ENCODE measurements at places on chromosomes 1 and 21. TPM values are rescaled to one million over a fixed set of nuclear protein-coding genes. Genes with fewer than 3 reads are reported as not detected.

The NUP210L gene
- total RNA-seq = not detected

The HCRTR1 gene
- total RNA-seq = not detected

The CLIC6 gene
- 0.07 TPM for total RNA-seq

The SYNC gene
- 6.7 TPM for total RNA-seq

The BATF3 gene
- not detected for total RNA-seq

The RHBDL2 gene
- 12.6 TPM for total RNA-seq

The UBE2G2 gene
- total RNA-seq = 43.9 TPM

The PAPPA2 gene
- 0.05 TPM for total RNA-seq

The DISC1 gene
- total RNA-seq = 0.99 TPM

The KLHDC9 gene
- total RNA-seq = 6.5 TPM

The THEM5 gene
- total RNA-seq = 0.99 TPM

The APOBEC4 gene
- not detected for total RNA-seq

The ATP1A2 gene
- total RNA-seq = not detected

The E2F2 gene
- total RNA-seq = 2.1 TPM

The MAP3K21 gene
- total RNA-seq = 10.6 TPM

The MORN1 gene
- total RNA-seq = 5.9 TPM
